IPS DF 6.9 (cell line): ENCODE measurements at places on chromosomes 16 and 17.

DNA sequence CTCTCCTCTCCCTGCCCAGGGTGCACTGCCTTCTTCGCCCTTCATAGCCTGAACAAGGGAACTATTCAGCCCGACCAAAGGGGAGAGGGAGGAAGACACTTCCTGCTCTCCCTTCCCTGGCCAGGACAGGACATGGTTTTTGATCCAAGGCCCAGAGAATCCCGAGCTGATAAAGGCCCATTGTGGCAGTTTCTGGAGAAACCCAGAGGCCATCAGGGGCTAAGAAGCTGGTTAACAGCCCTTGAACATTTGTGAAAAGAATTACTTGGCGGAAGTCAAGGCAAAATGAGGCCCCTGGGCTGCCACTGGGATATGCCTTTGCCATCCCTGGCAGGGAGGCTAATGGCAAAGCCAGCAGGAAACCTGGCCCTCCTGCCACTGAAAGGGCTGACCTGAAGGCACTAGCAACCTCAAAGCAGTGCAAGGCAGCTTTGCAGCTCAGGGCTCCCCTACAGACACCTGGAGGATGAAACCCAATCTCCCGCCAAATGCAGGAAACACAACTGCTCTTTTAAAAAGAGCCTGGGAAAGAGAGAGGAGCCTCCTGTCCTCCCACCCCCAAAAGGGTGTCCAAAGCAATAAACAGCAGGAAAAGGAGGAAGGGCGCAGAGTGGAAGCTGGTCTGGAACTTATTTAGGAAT is 12.6 kb downstream of the PHB1 start:
- no peak for DNase-seq

- no peak for DNase-seq
Observed at GRCh38 chr17:42985225-42985624, 4.9 kb downstream of the RUNDC1 start.

DNA sequence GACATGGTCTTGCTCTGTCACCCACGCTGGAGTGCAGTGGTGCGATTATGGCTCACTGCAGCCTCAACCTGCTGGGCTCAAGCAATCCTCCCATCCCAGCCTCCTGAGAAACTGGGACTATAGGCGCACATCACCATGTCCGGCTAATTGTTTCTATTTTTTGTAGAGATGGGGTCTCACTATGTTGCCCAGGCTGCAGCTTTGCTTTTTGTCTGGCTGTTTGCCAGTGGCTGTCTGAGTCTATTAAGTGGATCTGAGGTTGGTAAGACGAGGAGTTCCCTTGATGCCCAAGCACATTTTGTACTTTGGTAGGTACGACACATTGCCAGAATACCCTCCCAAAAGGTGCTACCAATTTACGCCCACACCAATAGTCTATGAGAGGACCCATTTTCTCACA is 5.1 kb downstream of the TBX21 start:
- no peak for DNase-seq

GRCh38 chr17:44374306-44375195 is 10.9 kb upstream of the FAM171A2 start:
- peak; percentile 71 for DNase-seq

GRCh38 chr17:1995907-1996799 is 29.0 kb downstream of the RTN4RL1 start:
- DNase-seq = no peak

GRCh38 chr16:1491327-1491726 is 1.8 kb upstream of the TELO2 start:
- DNase-seq = no peak

- no peak for DNase-seq
Observed at GRCh38 chr16:11203111-11203623, 52.8 kb downstream of the SOCS1 start.

DNA sequence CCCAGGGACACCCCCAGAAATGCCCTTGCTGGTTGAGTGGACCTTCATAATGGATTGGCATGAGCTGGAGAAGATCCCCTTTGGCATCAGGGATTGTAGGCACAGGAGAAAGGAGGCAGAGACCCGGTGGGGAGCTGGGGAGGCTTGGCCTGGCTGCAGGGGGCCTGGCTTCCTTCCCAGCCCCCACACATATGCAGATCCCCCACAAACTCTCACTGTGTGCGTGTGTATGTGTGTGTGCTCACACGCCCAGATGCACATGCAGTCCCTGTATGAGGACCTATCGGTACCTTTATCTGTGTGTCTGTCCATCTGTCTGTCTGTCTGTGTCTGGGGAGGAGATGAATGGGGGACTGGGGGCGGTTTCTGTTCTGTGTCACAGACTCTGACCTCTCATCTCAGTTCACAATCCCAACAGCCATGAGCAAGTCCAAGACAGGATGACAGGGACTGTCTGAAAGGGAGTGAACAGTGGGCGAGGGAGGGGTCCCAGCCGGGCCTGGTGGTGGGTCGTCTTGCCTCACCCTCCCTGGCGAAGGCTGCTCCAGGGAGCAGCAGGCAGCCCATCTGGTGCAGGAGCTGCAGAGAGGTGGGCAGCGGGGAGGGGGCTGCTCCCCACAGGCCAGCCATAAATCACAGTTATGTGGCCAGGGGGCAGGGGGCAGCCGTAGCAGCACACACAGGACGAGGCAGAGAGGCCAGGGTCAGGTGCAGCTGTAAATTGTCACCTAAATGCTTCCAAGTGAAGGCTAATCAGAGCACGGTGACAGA is 46.7 kb upstream of the LHX1 start:
- no peak for DNase-seq

GRCh38 chr16:27230562-27231001 is 27.3 kb downstream of the KDM8 start:
- no peak for DNase-seq

GRCh38 chr16:52624891-52625290 is 77.9 kb upstream of the TOX3 start:
- DNase-seq = no peak

GRCh38 chr16:46662123-46662522 is 26.9 kb downstream of the VPS35 start:
- DNase-seq = no peak

- DNase-seq = no peak
Observed at GRCh38 chr16:47317465-47318240, 143.2 kb downstream of the ITFG1 start.

- DNase-seq = no peak
Observed at GRCh38 chr16:53952215-53953208, 248.6 kb downstream of the FTO start.

DNA sequence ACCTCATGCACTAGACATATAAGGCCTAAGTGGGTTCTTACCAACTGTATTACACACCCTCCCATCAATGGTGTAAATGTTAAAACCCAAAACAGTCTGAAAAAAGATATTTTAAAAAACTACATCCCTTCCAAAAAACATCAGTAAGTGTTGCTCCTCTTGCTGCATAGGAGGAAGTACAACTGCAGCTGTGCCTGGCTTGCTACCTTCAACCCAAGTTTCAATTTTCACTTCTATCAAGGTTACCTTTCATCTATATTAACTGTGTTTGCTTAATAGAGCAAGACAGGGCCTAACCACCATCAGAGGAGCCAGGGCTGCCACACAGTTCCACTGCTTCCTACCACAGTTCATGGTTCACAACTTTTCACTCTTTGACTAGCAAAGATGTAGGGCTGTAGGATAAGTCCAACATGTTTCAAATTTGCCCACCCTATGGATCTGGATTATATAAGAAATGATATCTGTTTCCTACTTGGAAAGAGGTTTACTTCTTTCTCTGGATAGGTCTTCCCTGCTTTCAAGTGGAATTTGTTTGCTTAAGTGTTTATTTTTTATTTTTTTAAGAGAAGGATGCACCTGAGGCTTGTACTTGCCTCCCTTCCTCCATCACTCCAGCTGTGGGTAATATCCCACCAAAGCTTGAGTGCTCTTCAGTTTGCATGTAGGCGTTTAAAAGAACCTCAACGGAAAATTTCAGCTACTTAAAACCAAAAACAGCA is 56.7 kb downstream of the GRB7 start:
- DNase-seq = no peak

GRCh38 chr16:19472482-19472881 is 49.4 kb downstream of the GDE1 start:
- no peak for DNase-seq

GRCh38 chr16:25867041-25867440 is 175.3 kb downstream of the HS3ST4 start:
- DNase-seq = no peak

DNA sequence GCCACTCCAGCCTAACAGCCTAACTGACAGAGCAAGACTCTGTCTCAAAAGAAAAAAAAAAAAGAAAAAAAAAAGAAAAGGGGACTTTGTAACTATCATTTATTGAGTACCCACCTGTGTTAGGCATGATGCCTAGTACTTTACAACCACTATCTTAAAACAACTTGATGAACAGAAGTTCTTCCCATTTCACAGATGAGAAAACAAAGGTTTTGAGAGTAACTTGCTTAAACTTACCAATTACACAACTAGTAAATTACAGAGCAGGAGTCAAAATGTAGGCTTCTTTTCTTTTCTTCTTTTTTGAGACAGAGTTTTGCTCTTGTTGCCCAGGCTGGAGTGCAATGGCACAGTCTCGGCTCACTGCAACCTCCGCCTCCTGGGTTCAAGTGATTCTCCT is 96.8 kb upstream of the CORO6 start:
- DNase-seq = no peak

DNA sequence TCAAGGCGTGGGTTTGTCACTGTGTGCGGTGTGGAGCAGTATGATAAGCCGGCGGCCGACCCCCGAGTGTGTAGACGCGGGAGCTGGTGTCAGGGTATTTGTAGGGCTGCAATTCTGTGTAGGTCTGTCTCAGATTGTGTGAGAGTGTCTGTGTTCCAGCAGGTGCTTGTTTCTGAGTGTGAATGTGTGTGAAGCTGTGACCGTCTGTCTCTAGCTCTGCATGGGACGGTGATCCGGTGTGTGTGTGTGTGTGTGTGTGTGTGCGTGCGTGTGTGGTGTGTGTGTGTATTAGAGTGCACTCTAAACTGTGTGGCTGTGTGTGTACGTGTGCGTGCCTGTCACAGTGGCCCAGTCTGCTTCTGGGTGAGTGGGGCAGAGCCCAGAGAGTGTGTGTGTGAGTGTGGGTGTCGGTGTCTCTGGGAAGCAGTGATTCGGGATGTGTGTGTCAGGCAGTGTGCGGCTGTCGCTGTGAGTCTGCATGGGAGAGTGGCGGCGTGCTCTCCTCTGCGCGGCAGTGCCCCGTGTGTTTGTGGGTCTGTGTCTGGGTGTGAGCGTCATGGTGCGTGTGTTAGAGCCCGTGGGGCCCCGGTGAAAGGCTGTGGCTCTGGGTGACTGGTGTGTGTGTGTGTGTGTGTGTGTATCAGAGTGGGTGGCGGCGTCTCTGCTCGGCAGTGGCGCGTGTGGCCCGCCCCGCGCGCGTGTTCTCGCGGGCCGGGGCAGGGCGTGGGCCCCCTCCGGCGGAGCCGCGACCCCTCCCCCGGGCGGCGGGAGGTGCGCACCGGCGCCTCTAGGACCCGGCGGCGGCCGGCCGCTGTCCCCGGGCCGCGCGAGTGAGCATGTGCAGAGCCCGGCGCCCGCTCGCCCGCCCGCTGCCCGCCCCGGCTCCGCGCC is at the start of gene WSCD1:
TSS of gene WSCD1 (plus strand) at position 841 of the 891 bp plus-strand sequence. CDS start 10,280 bp downstream, outside the sequence.
- no peak for DNase-seq

DNA sequence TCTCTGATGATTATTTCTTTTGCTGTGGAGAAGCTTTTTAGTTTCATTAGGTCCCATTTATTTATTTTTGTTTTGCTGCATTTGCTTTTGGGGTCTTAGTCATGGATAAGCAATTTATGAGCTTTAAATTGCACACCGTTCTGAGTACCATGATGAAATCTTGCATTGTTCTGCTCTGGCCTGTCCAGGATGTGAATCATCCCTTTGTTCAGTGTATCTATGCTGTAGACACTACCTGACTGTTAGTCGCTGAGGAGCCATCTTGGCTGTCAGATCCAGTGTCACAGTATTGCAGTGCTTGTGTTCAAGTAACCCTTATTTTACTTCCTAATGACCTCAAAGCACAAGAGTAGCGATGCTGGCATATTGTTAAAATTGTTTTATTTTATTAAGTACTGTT is 218.0 kb upstream of the CNTNAP4 start:
- DNase-seq = no peak

- no peak for DNase-seq
Observed at GRCh38 chr16:66840883-66841282, 3.3 kb upstream of the CA7 start.

- no peak for DNase-seq
Observed at GRCh38 chr17:5203908-5204294, 12.2 kb upstream of the ZNF594 start.

DNA sequence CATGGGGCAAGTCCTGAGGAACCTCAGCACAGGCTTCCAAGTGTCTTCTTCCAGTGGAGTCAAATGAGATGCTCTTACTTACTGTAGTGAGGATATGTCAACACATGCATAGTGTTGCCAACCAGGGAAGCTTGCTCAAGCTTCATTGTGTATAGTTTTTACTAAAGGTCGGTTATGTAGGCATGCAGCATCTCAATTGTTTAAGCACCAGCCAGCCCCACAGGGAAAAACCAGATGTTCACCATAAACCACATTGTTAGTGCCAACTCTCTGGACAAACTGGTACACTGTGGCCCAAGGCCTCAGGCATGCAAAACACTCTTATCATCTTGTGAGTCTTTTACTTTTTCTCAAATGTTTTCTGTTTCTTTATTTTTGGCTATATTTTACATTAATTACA is 152.1 kb downstream of the PHKB start:
- DNase-seq = no peak

GRCh38 chr17:54937018-54937417 is 31.4 kb downstream of the COX11 start:
- DNase-seq = no peak
